Brain microvascular endothelial cell (primary cell): ENCODE measurements at places on chromosomes 11 and 22.

DNA sequence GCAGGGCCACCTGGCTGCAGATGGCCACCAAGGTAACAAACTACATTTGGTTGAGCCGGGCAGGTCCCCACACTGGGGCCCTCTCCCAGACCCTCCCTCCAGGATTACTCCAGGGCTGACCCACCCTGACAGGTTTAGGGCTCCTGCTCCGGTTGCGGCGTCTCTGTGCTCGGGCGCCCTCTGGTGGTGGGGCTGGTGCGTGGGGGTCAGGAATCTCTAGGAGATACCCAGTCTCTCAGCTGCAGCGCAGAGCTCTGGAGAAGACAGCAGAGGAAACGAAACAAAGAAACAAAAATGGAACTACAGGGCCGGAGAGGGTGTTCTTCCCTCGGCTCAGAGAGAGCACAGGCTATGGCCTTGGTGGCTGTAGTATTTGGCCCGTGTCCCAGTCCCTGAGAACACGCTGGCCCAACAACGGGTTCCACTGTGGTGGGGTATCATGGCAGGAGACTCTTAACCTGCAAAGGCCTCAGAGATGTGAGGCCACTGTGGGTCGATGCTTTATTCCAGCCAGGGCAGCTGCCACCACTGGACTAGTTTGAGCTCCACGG, 2.4 kb downstream of the C11orf96 start:
- DNase-seq: peak; percentile 61

DNA sequence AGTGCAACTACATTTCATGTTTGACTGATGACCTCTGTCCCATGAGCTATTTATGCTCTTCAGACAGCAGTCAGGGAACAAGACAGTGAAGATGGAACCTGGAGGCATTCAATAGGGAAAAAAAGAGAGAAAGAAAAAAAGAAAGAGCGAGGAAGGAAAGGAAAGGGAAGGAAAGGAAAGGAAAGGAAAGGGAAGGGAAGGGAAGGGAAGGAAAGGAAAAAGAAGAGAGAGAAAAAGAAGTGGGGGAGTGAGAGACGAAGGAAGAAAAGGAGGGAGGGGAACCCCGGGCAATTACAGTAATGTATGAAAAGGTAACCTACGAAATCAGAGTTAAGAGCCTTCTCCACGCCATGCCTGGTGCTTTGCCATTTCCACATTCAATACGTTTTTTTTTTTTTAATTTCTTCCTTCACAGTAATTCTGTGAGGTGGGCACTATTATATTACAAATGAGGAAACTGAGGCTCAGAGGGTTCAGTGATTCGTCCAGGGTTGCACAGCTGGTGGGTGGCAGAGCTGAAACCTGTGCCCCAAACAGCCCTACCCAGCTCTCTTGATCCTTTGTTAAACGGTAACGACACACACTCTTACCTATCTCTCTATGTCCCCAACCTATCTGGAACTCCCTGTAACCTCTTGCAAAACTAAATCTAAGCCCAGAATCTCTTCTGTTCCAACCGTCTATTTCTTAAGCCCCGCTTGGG, 39.3 kb downstream of the ETS1 start:
- no peak for DNase-seq

DNA sequence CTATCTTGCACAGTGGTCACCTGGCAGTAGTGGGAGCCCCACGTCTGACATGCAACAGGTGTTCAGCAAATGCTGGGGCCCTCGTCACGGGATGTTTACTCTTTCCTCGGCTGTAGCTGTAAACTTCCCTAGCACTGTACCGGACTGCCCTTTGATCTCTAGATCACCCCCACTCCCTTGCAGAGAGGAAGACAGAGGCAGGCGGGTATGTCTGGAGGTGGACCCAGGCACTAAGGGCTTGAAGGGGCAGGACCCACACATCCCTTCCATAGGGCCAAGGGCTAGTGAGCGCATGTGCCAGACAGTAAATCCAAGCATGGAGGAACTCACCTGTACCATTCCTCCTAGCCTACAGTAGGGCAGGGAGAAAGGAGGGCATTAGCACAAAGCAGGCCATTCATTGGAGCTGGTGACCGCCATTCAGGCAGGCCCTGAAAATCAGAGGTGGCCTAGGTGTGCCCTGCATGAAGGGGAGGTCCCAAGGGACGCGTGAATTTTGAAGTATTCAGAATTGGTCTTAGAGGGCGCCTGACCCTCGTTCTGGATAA, 1.9 kb upstream of the SMTN start:
- no peak for DNase-seq

GRCh38 chr11:8442301-8442700, 151.7 kb downstream of the STK33 start:
- DNase-seq: peak; percentile 1

- peak; percentile 53 for DNase-seq
Observed at GRCh38 chr22:29772170-29772641, 5.0 kb downstream of the UQCR10 start.

- no peak for DNase-seq
Observed at GRCh38 chr22:38839686-38840085, 4.1 kb downstream of the NPTXR start.

DNA sequence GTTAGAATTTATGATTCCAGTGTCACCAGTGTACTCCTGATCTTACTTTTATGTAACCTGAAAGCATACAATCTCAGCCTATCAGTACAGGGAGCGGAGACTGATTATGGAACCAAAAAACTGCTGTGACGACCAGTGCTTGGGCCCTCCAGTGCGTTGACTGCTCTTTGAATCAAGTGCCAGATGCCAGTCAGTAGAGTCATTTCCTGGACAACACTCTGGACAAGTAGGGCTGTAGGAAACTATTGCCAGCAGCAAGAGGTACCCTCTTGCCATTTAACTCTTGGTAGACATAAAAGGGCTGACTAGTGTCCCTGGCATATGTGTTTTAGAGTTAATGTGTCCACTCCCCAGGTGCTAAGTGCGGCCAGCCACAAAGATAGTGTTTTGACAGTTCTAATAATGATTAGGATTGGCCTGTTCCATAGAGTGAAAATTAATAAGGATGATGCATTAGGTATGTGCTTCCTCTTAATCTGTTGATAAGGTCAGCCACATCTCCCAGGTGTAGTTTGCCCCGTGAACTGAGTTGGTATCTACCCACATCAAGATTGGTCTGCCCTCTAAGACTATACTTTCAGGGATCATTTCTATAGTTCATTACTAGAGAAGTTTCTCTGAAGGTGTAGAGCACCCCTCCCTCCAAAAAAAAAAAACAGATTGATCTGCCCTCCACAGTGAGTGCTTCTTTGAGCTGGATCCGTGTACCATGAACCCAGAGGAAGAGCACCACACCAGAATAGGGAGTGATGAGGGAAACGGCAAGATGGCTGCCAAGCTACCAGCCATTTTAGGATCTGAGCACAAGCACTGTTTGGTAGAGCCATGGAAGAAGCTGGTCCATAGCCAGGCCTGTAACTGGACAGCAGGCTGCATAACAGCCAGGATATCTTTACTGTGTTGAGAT, 20.7 kb upstream of the AIFM3 start:
- peak; percentile 49 for DNase-seq

- DNase-seq: no peak
Observed at GRCh38 chr22:34354071-34354817, 434.0 kb upstream of the LARGE1 start.

GRCh38 chr11:56522008-56522407, 21.0 kb downstream of the OR5M11 start:
- no peak for DNase-seq

- no peak for DNase-seq
Observed at GRCh38 chr11:69099180-69099579, 50.4 kb downstream of the TPCN2 start.

- no peak for DNase-seq
Observed at GRCh38 chr11:32290783-32291182, 144.6 kb downstream of the WT1 start.

DNA sequence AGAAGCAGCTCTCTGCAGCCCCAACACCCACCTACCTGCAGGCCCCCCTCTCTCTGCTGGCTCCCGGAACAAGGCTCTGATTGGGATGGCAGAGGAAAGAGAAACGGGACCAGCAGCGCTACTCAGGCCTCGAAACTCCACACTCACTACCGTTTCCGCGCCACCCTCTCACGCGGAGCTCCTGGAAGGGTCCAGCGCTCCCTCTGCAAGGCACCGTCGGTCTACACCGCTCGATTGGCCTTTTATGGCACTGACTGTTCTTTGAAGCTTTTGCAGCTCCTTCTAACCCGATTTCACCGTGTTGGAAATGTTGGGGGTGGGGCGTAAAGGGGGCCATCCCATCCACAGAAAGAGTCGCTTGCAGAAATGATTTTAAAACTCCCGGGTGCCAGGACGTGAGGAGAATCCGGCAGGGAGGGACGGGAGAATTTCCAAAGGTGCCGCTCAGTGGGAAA, 323 bp upstream of the PANX1 start:
- DNase-seq: no peak

DNA sequence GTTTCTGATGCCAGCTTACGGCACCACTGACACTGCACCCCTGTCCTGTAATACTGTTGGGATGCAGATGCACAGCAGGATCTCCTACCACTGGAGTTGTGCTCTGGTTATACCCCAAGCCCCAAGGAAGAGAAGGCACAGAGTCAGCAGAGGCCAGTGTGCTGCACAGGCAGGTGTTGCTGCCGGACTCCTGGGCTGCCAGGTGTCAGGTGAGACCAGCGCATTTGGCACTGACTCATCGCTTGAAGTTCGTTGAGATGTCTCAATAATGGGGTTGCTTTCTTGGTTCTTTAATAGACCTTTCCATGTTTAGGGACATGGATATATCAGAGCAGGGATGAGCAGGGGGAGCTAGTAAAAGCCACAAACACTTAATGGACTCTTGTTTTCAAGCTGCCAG, 75.7 kb upstream of the TTC12 start:
- DNase-seq: no peak

DNA sequence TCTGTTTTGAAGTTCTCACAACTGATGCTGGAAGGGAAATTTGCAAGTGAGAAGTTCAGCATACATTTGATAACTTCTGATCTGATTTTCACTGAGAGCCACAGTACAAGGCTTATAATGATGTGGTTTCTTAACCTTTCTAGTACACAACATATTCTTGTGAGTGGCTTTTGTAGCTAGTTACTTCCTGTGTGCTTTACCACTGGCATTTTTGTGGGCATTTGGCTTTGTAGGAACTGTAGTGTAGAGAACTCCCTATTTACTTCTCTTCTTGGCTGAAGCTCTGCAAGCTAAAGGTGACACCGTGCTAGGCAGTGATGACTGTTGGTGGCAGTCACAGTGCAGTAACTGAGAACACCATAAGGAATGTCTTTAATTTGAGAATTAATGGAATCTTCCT, 14.9 kb downstream of the USP47 start:
- no peak for DNase-seq

- DNase-seq: no peak
Observed at GRCh38 chr11:59658036-59658435, 10.8 kb downstream of the PATL1 start.

DNA sequence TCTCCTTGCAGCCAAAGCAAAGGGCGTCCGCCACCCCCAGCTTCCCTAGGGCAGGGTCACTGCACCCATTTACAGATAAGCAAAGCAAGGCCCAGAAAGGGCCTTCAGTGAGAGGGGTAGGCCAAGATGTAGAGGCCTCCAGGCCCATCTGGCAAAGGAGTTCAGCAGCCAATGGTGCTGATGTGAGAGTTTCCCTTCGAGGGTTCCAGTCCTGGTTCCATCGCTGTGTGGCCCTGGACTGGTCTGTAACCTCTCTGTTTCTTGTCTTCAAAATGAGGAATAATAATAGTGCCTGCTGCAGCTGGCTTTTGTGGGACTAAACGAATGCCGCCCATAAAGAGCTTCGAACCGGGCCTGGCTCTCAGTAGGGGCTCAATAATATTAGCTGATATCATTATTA, 4.0 kb downstream of the ELFN2 start:
- no peak for DNase-seq

DNA sequence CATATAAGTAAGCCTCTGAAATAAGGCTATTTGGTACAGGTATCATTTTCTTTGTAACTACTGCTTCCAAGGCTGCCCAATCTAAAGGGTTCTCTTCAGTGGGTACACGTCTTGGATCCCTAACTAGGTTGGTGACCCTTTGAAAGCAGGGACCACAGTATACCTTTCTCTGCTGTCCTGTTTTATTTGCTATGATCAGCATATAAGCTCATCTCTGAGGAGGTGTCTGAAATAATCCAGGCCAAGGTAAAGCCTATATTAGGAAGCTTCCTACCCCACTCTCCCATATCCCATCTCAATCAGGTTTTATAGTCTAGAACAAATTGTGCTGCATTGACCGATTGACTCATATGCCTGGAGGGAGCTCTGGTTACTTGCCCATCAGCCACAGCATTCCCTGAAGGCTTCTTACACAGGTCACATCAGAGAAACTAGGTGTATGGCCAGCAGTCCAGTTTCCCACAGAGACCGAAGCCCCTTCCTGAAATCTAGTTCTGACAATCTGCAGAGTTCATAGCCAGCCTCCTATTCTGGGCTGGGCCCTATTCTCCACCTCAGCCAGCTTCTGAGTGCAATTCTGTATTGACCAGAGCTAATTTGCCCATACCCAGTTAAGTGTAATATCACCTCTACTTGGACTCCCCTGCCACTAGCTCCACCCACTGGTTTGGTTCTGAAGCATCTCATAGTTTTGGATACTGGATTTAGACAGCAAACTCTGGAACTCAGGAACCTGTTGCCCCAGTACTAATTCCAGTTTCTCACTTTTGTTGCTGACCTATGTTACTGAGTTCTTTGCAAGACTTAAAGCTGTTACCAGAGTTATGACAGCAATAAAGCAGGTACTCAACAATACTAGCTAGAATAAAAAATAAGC, 62.1 kb upstream of the ARHGAP20 start:
- DNase-seq: no peak

DNA sequence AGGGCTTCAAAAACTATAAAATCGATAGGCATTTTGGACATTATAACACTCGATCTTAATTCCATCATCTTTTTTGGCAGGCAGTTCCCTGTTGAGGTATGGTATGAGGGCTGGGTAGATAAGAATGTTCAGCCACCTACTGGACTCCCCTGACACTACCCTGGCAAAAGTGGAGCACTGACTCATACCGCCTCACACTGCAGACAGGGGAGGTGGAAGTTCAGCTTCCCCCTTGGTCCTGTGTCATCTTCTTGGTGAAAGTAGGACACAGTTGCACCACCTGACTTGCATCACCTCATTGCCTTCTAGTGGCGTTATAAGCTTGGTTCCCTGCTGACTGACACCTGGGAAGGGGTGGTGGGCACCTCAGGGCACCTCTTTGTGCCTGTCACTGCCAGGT, 30.4 kb downstream of the PAAF1 start:
- peak; percentile 15 for DNase-seq

DNA sequence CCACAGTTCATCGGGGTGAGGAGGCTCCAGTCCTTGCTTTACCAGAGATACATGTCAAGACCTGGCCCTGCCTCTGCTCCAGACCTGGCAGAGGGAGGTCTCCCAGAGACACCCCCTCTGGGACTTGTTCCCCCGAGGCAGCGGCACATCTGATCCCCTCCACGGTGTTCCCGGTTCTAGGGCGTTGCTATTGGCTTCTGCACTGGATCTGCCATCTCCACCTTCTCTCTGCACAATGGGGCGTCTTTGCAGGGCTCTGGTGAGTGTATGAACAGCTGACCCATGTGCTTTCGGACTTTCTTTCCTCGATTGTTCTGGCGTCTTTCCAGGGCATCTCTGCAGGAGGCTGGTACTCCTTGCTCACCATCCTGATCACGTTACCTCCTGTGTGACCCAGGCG, 930.4 kb downstream of the TBC1D22A start:
- DNase-seq: no peak
